Activated CD4-positive, alpha-beta T cell treated with anti-CD3 and anti-CD28 coated beads, Interleukin-2, amount 10 ng/mL, durations not matched to agents 7 days and 5 days (primary cell): ENCODE measurements at places on chromosomes 3 and 15. TPM values are rescaled to one million over a fixed set of nuclear protein-coding genes. Genes with fewer than 3 reads are reported as not detected.
A peak's percentile ranks its signal among the peaks of the same experiment; 100 is the strongest.

Gene ABHD14A
- total RNA-seq = 16.7 TPM

Gene SMAD6
- 0.40 TPM for total RNA-seq

Gene C15orf62
- total RNA-seq = 1.0 TPM

Gene FGF7
- not detected for total RNA-seq

Gene KLF15
- not detected for total RNA-seq

Gene SLC22A13
- 0.37 TPM for total RNA-seq

Gene GRK7
- total RNA-seq = not detected

DNA sequence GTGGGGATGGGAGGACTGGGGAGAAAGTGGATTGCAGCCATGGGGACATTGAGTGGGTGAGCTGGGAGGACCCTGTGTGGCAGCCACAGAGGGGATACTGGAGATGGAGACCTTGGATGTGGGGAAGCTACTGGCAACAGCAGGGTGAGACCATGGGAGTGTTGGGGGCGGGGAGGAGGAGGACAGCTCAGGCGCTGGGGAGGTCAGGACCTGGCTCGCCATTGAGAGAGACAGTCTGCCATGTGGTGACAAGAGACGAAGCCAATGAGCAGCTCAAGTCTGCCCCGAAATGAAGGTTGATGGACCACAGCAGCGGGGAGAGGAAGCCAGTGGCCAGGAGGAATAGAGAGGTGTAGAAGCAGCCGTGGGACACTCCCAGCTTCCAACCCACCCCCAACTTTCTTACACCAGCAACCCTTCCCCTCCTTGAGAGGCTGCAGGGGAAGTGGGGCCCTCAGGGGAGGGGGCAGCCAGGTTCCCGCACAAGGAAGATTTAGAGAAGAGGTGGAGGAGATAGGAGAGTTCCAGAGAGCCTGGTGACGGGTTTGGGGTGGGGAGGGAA lies 118.1 kb downstream of the ASB7 start:
- no peaks in the 10 kb centered on the region for H3K4me1 ChIP-seq
- no peak overlapping the region for H3K4me3 ChIP-seq
- H3K27me3 ChIP-seq = no peaks in the 10 kb centered on the region
- no peak for DNase-seq
- no peak overlapping the region for H3K27ac ChIP-seq
- H3K36me3 ChIP-seq = no peaks in the 10 kb centered on the region

GRCh38 chr15:45616901-45617323 lies 17.9 kb upstream of the SQOR start:
- peaks cover 7% of the 10 kb centered on the region for H3K4me1 ChIP-seq
- H3K27me3 ChIP-seq = no peaks in the 10 kb centered on the region
- no peak overlapping the region for H3K4me3 ChIP-seq
- H3K36me3 ChIP-seq = no peaks in the 10 kb centered on the region
- no peak for DNase-seq

DNA sequence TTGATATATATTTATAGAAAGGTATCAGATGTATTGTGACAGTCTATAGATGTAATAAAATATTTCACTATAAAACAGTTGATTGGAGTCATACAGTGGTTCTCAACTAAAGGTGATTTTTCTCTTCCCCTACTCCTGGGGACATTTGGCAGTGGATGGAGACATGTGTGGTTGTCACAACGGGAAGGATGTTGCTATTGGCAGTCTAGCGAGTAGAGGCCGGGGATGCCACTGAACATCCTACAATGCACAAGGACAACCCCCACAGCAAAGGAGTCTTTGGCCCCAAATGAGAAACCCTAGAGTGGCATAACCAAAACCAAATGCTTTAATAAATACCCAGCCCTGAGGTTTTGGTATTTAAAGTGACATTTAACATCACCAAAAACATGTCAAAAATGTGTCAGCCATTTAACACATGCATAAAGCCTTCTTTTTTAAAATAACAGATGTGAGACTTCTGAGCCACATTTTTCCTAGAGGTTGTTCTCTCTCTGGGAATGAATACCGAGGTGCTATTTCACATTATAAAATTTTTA lies 367.5 kb downstream of the PTPRG start:
- H3K4me1 ChIP-seq = no peaks in the 10 kb centered on the region
- no peak overlapping the region for H3K4me3 ChIP-seq
- no peaks in the 10 kb centered on the region for H3K36me3 ChIP-seq
- H3K27ac ChIP-seq = no peak overlapping the region

- DNase-seq = no peak
- H3K4me1 ChIP-seq = no peaks in the 10 kb centered on the region
- H3K27me3 ChIP-seq = no peaks in the 10 kb centered on the region
- no peak overlapping the region for H3K27ac ChIP-seq
- H3K36me3 ChIP-seq = no peaks in the 10 kb centered on the region
Measured at GRCh38 chr3:24640330-24640877, 145.8 kb upstream of the THRB start.

GRCh38 chr3:124486324-124486723 lies 243.9 kb upstream of the UMPS start:
- peaks cover 12% of the 10 kb centered on the region for H3K4me1 ChIP-seq
- H3K36me3 ChIP-seq = no peaks in the 10 kb centered on the region
- no peak overlapping the region for H3K4me3 ChIP-seq

DNA sequence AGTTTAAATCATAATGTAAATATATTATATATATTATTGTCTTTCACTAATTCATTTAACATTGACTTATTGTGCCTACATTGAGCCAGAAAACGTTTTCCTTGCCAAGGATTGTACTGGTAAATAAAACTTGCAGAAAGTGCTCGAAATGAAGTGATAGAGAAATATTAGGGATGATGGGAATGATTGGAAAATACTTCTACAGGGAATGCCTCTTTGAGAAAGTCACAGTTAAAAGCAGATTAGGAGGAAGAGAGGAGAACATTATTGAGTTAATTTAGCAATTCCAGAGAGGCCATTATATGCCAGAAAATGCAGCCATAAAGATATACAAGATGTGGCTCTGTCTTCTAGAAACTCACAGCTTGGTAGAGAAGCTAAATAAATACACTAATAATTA lies 560.0 kb upstream of the KCNMB2 start:
- no peak overlapping the region for H3K27ac ChIP-seq
- H3K27me3 ChIP-seq = no peaks in the 10 kb centered on the region
- H3K36me3 ChIP-seq = no peaks in the 10 kb centered on the region
- no peaks in the 10 kb centered on the region for H3K4me1 ChIP-seq
- H3K4me3 ChIP-seq = no peak overlapping the region

DNA sequence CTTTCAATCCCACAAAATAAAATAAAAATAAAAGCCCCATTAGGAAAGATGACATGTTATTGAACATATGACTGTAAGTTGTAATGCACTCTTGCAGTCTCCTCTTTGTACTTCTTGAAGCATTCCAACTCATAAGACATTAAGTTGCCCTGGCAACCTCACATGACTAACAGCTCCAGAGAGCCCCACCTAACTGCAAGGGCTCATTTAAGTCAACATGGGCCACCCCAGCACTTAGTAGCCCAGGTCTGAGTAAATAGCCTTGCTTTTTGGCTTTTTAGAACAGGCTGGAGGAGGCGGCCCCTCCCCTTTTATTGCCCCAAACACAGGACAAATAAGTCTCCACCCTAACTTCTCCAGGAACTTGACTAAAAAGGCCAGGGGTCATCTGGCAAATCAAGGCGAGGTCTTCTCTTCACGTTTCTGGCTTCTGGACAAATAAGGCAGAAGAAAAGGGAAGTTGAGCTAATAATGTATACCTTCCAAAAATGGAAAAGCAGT lies 135.1 kb downstream of the TMCO5A start:
- peaks cover 17% of the 10 kb centered on the region for H3K4me1 ChIP-seq
- no peak overlapping the region for H3K27ac ChIP-seq
- DNase-seq = no peak
- H3K4me3 ChIP-seq = no peak overlapping the region

GRCh38 chr3:24296441-24297205 lies 198.0 kb downstream of the THRB start:
- no peak for DNase-seq
- no peak overlapping the region for H3K27ac ChIP-seq
- no peak overlapping the region for H3K4me3 ChIP-seq
- H3K4me1 ChIP-seq = no peaks in the 10 kb centered on the region

DNA sequence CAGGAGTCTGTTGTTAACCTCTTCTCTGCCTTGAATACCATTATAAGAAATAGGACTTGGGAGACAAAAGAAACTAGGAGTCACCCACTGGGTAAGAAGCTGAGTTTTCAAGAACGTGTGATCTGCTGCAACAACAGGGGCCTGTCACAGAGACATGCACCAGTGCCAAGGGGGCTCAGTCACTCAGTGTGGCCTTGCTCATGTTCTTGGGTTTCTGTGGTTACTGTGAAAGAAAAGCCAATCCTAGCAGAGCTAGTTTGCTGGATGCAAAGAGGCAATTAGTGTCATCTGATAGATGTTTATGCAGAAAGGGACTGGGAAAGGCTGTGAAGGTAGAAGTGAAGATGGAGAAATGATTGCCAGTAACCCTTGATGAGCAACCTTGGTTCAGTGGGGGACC lies 126.3 kb downstream of the IQCH start:
- peaks cover 1% of the 10 kb centered on the region for H3K4me1 ChIP-seq
- H3K27ac ChIP-seq = no peak overlapping the region
- H3K4me3 ChIP-seq = no peak overlapping the region
- H3K27me3 ChIP-seq = peaks cover 11% of the 10 kb centered on the region
- no peaks in the 10 kb centered on the region for H3K36me3 ChIP-seq

GRCh38 chr15:81152339-81152738 lies 18.3 kb downstream of the CFAP161 start:
- no peak overlapping the region for H3K4me3 ChIP-seq
- DNase-seq = no peak
- H3K27me3 ChIP-seq = peaks cover 2% of the 10 kb centered on the region
- peaks cover 2% of the 10 kb centered on the region for H3K4me1 ChIP-seq

GRCh38 chr3:129045675-129046036 lies 14.9 kb upstream of the GP9 start:
- no peak overlapping the region for H3K4me3 ChIP-seq
- DNase-seq = peak; percentile 24
- H3K27me3 ChIP-seq = peaks cover 35% of the 10 kb centered on the region
- H3K4me1 ChIP-seq = peaks cover 2% of the 10 kb centered on the region

DNA sequence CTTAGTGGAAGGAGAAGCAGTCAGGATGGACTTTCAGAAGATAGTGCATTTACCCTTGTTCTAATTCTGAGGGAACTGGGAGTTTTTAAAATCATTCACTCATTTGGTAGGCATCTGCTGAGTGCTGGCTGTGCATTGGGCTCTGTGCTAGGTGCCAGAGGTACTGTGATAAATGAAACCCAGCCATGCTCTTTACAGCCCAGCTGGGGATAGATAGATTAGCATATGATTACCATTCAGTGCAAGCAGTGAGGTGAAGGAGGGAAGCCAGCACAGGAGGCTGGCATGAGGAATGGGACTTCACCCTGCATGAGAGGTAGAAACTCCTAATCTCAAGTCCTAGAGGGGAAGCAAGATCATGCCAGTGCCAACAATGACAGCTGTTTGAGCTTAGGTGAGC lies 361.9 kb upstream of the TRIM42 start:
- H3K4me1 ChIP-seq = no peaks in the 10 kb centered on the region
- H3K4me3 ChIP-seq = no peak overlapping the region
- no peak for DNase-seq
- H3K27me3 ChIP-seq = peaks cover 7% of the 10 kb centered on the region
- no peak overlapping the region for H3K27ac ChIP-seq

GRCh38 chr15:66594344-66594743 lies 28.5 kb upstream of the LCTL start:
- H3K4me1 ChIP-seq = peaks cover 9% of the 10 kb centered on the region
- H3K27me3 ChIP-seq = no peaks in the 10 kb centered on the region
- H3K27ac ChIP-seq = no peak overlapping the region
- H3K4me3 ChIP-seq = no peak overlapping the region
- DNase-seq = no peak

DNA sequence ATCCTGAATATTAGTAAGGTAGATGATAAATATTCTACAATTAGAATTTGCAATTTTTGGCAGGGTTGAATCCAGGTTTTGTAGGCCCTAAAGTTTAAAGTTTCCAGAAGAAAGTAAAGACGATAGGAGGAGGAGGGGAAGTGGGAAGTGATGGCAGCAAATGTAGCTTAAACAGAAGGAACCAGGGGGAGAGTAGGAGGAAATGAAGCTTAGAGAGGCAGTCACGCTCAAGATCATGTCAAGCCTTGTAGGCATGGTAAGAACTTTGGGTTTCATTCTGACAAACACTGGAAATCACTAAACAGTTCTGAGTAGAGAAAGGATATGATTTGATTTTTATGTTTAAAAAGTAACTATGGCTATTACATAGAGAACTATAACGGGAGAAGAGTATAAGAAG lies 63.9 kb downstream of the NR2E3 start:
- H3K36me3 ChIP-seq = no peaks in the 10 kb centered on the region
- no peaks in the 10 kb centered on the region for H3K4me1 ChIP-seq
- H3K4me3 ChIP-seq = no peak overlapping the region
- H3K27me3 ChIP-seq = no peaks in the 10 kb centered on the region

GRCh38 chr15:66838671-66839239 lies 136.7 kb downstream of the SMAD6 start:
- peaks cover 2% of the 10 kb centered on the region for H3K4me1 ChIP-seq
- peaks cover 28% of the 10 kb centered on the region for H3K27me3 ChIP-seq
- no peak overlapping the region for H3K4me3 ChIP-seq
- DNase-seq = no peak
- H3K36me3 ChIP-seq = no peaks in the 10 kb centered on the region
- no peak overlapping the region for H3K27ac ChIP-seq

- DNase-seq = peak; percentile 77
- no peak overlapping the region for H3K27ac ChIP-seq
- peaks cover 9% of the 10 kb centered on the region for H3K27me3 ChIP-seq
- no peaks in the 10 kb centered on the region for H3K36me3 ChIP-seq
Measured at GRCh38 chr15:43285609-43286037, 18.9 kb upstream of the TGM5 start.

DNA sequence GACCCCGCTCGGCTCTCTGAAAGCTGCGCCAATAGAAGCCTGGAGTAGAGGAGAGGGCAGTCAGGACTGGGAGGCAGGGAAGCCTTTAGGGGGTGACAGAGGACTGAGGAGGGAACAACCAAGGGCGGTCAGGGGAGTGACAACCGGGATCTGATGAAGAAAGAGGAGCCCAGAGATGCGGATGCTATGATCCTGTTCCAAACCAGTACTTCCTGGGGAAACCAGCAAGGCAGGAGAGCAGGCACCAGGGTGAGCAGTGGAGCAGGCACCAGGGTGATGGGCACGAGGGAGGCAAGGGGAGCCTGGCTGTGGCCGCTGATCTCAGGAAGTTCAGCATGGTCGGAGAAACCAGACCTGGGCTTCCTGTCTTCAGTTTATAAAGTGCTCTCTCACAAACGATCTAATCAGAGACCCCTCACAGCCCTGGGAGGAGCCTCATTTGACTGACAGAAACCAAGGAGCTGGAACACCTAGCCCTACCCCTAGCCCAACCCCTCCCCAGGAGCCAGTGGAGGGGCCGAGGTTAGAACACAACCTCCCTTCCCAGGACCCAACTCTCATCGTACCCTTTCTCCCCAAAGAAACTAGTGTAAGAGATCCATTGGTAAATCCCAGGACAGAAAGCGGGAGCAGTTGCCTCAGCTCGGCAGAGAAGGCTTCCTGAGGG lies 34.9 kb downstream of the CCDC33 start:
- no peak overlapping the region for H3K4me3 ChIP-seq
- DNase-seq = no peak
- H3K27ac ChIP-seq = no peak overlapping the region
- H3K36me3 ChIP-seq = no peaks in the 10 kb centered on the region
- peaks cover 6% of the 10 kb centered on the region for H3K27me3 ChIP-seq
- H3K4me1 ChIP-seq = no peaks in the 10 kb centered on the region
